Stimulated activated CD8-positive, alpha-beta memory T cell treated with anti-CD3 and anti-CD28 coated beads, Interleukin-2, amount 100 ng/mL, for 1 hour (primary cell): ENCODE measurements at places on chromosomes 1 and 21.

DNA sequence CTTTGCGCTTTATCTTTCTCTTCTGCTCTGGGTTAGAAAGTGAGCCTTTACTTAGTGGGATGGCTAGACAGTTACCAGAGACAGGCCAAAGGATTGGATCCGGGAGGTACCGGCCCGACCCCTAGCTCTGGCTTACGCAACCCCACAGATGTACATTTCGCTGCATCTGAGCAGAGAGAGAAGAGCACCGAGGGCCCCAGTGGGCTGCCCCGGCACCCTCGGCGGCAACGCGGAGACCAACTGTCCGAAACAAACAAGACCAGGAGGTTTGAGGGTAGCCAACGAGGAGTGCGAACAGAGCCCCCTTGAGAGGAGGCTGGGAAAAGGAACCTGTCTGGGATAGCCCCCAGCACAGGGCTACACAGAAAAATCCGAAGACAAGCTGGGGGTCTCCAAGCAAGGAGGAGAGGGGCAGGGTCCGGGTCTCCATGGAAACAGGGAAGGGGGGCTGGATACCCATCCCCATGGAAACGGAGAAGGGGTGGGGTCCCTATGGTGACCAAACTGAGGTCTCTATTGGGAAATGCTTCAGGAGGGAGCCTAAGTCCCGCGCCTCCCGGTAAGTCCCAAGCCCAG, 373 bp downstream of the MTF1 start:
- DNase-seq: no peak

DNA sequence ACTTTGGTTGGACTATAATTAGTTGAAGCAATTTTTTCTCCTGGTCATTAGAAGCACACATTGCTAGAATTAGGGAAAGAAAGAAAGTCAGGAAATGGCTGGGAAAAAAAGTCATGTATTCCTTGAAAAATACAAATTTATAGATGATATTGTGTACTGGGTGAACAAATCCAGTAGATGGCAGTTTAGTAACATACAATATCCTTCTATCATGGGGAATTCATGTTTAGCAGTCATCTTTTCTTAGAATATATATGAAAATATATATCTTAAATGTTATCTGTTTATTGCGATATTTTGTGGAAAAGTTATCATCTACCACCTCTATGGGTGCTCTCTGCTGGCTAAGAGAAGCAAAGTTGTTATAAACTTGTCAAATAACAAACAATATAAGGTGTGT, 13.1 kb upstream of the ZRANB2 start:
- DNase-seq: no peak

GRCh38 chr21:44350773-44351481, 2.5 kb upstream of the TRPM2 start:
- no peak for DNase-seq

DNA sequence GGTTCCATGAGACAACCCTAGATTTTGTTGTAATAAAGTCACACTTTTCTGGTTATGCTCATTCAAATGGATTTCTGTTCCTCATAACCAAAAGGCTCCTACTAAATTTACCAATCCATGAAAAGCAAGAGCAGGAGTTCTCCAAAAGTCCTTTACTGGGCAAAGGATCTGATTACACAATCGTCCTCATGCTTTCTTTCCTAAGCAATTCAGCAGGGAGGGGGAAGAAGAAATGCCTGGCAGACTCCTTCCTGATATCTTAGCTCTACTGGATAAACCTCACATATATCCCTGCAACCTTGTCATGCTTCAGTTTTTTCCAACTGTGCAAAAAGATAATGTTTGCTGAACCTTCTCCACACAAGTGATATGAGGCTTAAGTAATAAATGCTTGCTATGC, 67.6 kb upstream of the GUCA2B start:
- no peak for DNase-seq

DNA sequence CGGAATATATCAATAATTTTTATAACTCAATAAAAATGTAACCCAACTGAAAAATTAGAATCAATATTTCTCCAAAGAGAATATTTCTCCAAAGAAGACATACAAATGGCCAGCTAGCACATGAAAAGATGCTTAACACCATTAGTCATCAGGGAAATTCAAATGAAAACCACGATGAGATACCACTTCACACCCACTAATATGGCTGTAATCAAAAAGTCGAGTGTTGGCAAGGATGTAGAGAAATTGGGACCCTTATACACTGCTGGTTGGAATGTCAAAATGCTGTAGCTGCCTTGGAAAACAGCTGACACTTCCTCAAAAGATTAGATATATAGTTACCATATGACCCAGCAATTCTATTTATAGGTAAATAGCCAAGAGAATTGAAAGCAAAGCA, 133.0 kb downstream of the GPR52 start:
- no peak for DNase-seq

GRCh38 chr1:228500143-228500734, 13.1 kb downstream of the RNF187 start:
- no peak for DNase-seq

- DNase-seq: no peak
Measured at GRCh38 chr1:20366056-20366462, 75.4 kb downstream of the VWA5B1 start.

- DNase-seq: no peak
Measured at GRCh38 chr1:111099289-111099688, 40.6 kb downstream of the DRAM2 start.

- DNase-seq: no peak
Measured at GRCh38 chr1:180598333-180598974, 33.4 kb upstream of the XPR1 start.

DNA sequence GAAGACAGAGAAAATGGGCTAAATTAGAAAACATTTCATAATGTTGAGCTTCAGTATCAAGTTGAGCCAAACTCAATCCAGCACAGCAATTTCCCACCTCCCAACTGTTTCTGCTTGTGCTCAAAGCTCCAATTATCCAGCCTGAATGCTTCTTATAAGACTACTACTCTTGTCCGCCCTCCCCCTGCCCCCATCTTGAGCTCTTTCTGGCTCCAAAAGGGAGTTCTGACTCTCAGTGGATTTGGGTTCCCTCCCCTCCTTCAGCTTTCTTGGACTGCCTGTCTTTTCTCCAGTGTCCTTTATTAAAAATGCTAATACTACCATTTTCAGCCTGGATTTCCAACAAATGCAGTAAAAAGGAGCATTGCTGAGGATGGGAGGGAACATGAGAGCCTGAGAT, 174.8 kb downstream of the ASTN1 start:
- DNase-seq: no peak

GRCh38 chr1:24635195-24635843, 7.8 kb upstream of the SRRM1 start:
- no peak for DNase-seq

- no peak for DNase-seq
Measured at GRCh38 chr1:172719694-172720138, 60.8 kb downstream of the FASLG start.

DNA sequence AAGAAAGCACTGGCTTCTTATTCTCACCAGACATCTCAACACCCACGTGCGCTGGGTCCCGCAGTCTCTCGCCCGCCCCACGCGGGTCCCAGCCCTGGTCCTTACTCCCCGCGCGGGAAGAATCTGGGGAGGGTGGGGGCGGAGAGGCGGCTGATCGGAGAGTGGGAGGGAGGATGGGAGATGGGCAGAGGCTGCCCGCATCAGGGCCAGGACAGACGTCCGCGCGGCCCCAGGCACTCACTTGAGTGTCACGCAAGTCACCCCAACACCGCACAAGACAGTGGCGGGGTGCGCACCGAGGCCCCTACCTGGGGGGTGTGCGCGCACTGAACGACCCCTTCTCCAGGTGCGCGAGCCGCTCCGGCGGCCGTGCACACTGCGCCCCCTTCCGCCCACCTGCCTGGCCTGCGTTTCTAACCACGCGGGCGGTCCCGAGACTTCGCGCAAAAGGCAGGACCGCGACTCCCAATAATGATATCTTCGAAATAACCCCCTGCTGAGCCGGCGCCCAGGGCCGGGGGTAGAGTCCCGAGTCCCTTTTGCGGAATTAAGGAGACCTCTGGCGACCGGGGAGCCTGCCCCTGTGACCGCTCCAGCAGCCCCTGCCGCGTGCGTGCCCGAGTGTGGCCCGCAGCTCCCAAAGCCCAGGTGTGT, 6.0 kb upstream of the SIM2 start:
- DNase-seq: no peak

GRCh38 chr1:241944300-241944699, 13.3 kb upstream of the BECN2 start:
- DNase-seq: no peak

- DNase-seq: no peak
Measured at GRCh38 chr1:151314137-151314875, 12.9 kb downstream of the PI4KB start.

- no peak for DNase-seq
Measured at GRCh38 chr1:170800265-170800664, 135.1 kb upstream of the MROH9 start.

DNA sequence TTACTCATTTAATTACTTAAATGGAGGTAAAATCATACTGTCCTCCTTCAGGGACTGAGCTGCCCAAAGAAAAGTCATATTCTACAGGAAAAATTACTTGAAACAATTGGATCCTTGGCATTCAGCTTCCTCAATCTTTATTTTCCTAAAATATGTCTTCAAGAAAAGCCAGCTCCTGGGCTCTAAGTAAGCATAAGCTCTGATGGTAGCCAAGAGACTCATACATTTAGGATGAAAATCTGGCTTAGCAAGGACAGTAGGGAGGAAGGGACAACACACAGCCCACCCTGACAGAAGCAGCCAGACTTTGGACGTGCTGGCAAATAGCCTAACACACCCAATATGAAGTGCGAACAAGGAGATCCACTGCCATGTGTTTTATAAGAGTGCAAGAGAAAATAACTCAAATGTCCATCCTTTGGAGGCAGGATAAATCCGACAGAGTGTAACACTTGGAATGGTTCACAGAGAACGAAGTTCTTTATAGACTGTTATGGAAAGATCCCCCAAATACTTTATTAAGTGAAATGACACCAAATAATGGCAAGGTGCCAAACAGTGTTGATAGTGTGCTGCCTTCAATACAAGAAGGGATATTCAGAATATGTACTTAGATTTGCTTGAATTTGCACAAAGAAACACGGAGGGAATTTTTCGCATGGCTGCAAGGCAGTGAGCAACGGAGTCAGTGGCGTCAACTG, 14.1 kb downstream of the CAPN8 start:
- no peak for DNase-seq
